Cardiac muscle cell (in vitro differentiated cells and primary cell): ENCODE measurements at places on chromosomes 3 and 15. TPM values are rescaled to one million over a fixed set of nuclear protein-coding genes. Genes with fewer than 3 reads are reported as not detected.

Gene GUCA1C
- total RNA-seq, result not detected in 2 replicates

Gene UTS2B
- 0.32 TPM in 1 of 2 replicates, not detected in the other for total RNA-seq

Gene EFCC1
- total RNA-seq, result 0.11 TPM in 1 of 2 replicates, not detected in the other

Gene WDR76
- 7.9 and 8.2 TPM in 2 replicates for total RNA-seq

Gene PLSCR1
- total RNA-seq, result 17.1 and 22.8 TPM in 2 replicates

Gene MNS1
- total RNA-seq, result 0.21 and 1.5 TPM in 2 replicates

Gene GOLGA8T
- total RNA-seq, result 0.99 and 2.1 TPM in 2 replicates

Gene DPPA2
- not detected in 2 replicates for total RNA-seq

Gene PP2D1
- not detected in 2 replicates for total RNA-seq

Gene CASR
- total RNA-seq, result 0.04 and 0.06 TPM in 2 replicates

Gene ZNF662
- 0.14 and 0.21 TPM in 2 replicates for total RNA-seq

Gene UROC1
- total RNA-seq, result not detected in 2 replicates

Gene ALDH1L1
- total RNA-seq, result 1.3 and 2.6 TPM in 2 replicates

Gene MTFMT
- total RNA-seq, result 51.8 and 53.5 TPM in 2 replicates

Gene ETV5
- total RNA-seq, result 16.3 and 53.2 TPM in 2 replicates

Gene SCN11A
- total RNA-seq, result 0.28 and 0.60 TPM in 2 replicates

Gene DGKG
- total RNA-seq, result 0.15 and 0.92 TPM in 2 replicates

Gene IL17RD
- 23.1 and 110 TPM in 2 replicates for total RNA-seq

Gene CHST14
- total RNA-seq, result 18.3 and 24.4 TPM in 2 replicates

Gene ACP3
- 26.8 and 35.6 TPM in 2 replicates for total RNA-seq

Gene CCDC54
- total RNA-seq, result not detected in 2 replicates

Gene ARRDC4
- total RNA-seq, result 29.9 and 35.2 TPM in 2 replicates

Gene IMPG2
- 0.33 and 0.49 TPM in 2 replicates for total RNA-seq

Gene CORO2B
- total RNA-seq, result 2.9 and 3.3 TPM in 2 replicates

Gene MYO5A
- total RNA-seq, result 15.2 and 27.7 TPM in 2 replicates

Gene HTR3E
- not detected in 2 replicates for total RNA-seq

Gene PPP1R14D
- total RNA-seq, result not detected in 2 replicates

Gene APOD
- total RNA-seq, result not detected in 2 replicates

Gene DZIP3
- total RNA-seq, result 18.3 and 31.2 TPM in 2 replicates

Gene TP63
- total RNA-seq, result not detected in 2 replicates
